Amygdala (tissue), 56 donors: ENCODE measurements at places on chromosomes 4 and X.

GRCh38 chr4:151961456-151961855 is 200.6 kb upstream of the GATB start:
- no peak for DNase-seq

GRCh38 chrX:41548411-41548810 is 101.3 kb downstream of the NYX start:
- DNase-seq: no peak

- no peak for DNase-seq
These were observed 147.7 kb downstream of the GASK1B start for GRCh38 chr4:158025131-158025530.

GRCh38 chrX:129808829-129809796 is 29.4 kb downstream of the SASH3 start:
- no peak for DNase-seq

GRCh38 chr4:159015841-159016240 is 87.0 kb upstream of the RAPGEF2 start:
- DNase-seq: no peak

DNA sequence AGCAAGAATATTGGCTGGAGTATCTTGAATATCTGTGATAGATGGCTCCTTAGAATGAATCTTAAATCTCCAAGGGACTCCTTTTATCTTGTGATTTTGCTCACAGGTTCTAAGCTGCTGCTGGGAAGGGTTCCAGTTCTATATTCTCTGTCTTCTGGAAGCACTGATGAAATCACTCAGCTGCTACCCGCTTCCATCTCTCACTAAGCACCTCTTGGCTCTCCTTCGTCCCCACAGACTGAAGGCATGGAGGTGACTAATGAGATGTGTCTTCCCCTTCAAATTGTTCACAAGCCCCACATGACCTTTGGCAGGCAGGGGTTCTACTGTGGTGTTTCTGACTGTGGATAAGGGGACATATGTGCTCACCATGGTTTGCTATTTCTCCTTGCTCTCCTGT is 75.9 kb downstream of the C4orf51 start:
- DNase-seq: no peak

DNA sequence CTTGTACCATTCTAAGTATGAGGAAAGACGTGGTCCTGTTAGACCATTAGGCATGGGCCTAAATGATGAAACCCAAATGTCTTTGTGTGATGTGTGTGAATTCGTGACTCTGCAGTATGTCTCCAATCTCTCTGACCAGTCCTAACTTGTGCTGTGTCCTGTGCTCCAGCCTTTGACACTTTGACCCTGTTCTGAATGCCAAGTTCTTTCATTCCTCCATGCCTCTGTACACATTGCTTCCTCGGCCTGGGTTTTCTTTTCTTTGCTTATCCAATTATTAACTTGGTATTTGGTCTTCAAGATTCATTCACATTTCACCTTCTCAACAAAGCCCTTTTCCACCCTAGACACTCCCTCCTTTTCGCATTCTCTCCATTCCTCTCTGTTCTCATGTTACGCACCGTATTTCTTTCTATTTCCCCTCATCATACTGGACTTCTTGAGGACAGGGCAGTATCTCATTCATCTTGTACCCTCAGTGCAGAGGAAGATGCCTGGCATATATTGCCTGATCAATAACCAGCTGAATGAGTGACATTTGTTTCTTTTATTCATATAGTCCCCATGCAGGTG is 138.7 kb downstream of the F11 start:
- no peak for DNase-seq

DNA sequence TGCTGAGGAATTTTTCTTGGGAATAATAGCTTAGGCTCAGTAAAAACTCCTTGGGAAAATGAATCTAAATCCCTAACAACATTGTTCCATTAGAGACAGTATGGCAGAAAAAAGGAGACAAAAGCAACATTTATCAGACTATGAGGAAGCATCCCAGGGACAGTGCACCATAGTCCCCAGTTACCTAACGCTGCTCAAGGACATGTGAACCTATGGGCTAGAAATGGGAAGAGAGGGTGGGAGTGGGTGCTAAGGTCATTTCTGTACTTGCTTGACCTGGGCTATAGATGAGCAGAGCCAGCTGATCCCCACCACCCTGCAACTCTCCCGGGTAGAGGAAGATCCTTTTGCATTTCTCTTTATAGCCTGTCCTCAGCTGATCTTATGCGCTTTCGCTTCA is 98.2 kb upstream of the CBR4 start:
- no peak for DNase-seq

DNA sequence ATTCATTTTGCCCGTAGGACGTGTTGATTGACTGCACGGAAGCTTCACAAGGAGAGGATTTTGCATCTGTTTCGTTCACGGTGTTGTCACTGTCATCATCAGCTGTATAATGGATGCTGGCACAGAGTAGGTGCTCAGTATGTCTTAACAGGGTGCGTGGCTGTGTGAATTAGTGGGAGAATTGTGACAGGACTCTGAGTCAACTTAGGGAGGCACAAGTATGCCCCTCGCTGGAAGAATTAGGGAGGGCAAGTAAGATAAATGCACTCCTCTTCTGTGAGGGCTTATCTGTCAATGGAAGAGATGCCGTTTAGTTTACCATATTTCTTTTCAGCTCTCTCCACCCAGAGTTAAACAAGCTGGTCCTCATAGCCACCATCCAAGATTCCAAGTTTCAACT is 107.2 kb downstream of the TRIML1 start:
- DNase-seq: no peak

- DNase-seq: peak; percentile 23
These were observed 1.8 kb downstream of the UBQLN2 start for GRCh38 chrX:56564921-56565840.

DNA sequence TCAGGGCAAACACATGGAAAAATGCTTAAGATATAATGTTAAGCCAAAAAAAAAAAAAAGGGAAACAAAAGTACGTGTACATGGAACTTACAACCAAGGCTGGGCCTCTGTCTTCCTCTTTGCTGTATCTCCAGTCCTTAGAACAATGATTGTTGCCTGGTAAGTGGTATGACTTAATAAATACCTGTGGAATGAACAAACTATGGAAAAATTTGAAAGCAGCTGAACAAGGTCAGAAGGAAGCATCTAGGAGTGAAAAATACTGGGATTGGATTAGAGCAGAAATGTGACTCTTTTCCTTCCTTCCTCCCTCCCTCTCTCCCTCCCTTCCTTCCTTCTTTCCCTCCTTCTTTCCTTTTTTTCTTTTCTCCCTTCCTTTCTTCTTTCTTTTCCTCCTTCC is 54.2 kb upstream of the SMIM10 start:
- no peak for DNase-seq

- DNase-seq: no peak
These were observed 448.5 kb downstream of the TRAM1L1 start for GRCh38 chr4:116636917-116637316.

GRCh38 chrX:154541896-154542722 is 4.5 kb downstream of the G6PD start:
- peak; percentile 32 for DNase-seq

- DNase-seq: peak; percentile 0
These were observed 9.0 kb upstream of the SLC25A14 start for GRCh38 chrX:130330706-130331105.

- no peak for DNase-seq
These were observed 282.1 kb upstream of the EMCN start for GRCh38 chr4:100799761-100800539.
